NCI-H1048 (cell line): ENCODE measurements at places on chromosomes 7 and 10.

DNA sequence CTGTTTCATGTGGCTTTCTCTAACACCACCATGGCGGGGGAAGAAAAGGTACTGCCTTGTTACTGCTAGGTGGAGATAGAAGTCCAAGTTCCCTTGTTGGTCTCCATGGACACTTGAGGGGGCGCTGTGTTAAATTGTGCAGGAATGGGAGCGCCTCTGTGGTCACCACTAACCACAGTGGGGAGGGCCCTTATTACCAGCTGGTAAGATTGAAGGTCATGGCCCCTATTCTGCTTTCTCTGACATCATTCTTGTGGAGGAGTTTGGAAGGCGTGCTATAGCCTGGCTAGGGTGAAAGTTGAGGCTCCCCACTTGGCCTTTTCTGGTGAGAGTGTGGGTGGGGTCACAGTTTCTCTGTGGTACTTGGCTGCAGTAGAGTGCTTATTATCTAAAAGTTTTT, 14.9 kb upstream of the MXI1 start:
- no peak for DNase-seq

- no peak for DNase-seq
These were observed 232.3 kb downstream of the MAGI2 start for GRCh38 chr7:79221211-79221610.

- no peak for DNase-seq
These were observed 37.6 kb downstream of the AKR1C4 start for GRCh38 chr10:5234106-5234860.

GRCh38 chr7:109834851-109835250, 1256.1 kb upstream of the LRRN3 start:
- DNase-seq = no peak

GRCh38 chr10:21514818-21515351, 10.6 kb downstream of the SKIDA1 start:
- DNase-seq = no peak

DNA sequence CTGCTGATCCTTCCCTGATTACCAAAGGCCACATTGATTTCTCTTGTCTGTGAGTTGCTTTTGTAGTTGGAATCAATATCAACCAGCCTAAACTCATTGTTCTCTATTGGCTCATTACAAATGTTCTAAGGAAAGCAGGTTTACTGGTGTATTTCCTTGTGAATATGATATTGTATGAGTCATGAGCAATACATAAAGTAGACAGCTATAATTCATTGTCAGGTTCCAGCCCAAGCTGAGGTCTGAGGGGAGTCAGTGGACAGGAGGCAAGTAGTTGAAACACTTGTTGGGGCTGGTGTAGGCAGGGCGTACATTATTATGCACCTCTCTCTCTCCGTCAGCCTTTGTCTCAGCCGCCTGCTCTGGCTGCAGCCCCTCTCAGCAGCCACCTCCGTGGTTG, 451.7 kb downstream of the IPMK start:
- no peak for DNase-seq

DNA sequence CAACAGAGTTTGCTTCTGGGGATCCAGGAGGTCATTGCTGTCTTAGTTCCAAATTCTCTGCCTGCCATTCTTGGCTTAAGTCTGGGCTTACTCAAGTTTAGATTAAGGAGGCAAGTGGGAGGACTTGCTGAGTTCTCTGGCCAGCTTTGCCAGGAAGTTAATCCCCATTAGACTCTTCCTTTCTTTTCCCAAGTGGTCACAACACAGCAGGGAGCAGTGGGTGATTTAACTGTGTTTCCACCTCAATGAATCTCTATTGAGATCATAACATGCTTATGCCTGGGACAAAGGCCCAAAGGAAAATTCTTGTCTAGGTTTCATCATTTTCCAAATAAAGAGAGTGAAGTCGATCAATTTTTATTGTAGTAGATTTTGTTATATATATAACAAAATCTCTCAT, 1159.6 kb downstream of the SORCS3 start:
- DNase-seq = no peak

DNA sequence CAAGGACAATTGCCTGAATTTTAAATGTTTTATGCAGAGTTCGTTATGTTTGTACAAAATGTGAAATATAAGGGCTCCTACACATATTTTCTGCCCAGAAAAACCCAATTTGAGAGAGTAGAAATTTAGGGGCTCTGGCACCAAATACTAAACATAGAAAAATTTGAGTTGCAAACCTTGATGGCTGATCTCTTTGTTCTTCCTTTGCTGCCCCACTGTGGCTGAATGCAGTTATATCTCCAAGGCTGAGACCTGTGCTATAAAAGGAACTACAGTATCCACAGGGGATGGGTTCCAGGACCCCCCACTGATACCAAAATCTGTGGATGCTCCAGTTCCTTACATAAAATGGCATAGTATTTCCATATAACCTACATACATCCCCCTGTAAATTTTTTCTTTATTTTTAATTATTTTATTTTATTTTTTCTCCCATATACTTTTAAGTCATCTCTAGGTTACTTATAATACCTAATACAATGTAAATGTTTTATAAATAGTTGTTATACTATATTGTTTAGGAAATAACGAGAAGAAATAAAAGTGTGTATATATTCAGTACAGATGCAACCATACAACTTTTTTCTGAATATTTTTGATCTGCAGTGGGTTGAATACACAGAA, 22.5 kb downstream of the CFAP43 start:
- no peak for DNase-seq

- no peak for DNase-seq
These were observed 29.2 kb upstream of the KLF6 start for GRCh38 chr10:3813986-3814837.

- no peak for DNase-seq
These were observed 268.4 kb upstream of the NPVF start for GRCh38 chr7:25496476-25497368.

GRCh38 chr7:114155116-114156110, 236.6 kb upstream of the PPP1R3A start:
- DNase-seq = no peak

DNA sequence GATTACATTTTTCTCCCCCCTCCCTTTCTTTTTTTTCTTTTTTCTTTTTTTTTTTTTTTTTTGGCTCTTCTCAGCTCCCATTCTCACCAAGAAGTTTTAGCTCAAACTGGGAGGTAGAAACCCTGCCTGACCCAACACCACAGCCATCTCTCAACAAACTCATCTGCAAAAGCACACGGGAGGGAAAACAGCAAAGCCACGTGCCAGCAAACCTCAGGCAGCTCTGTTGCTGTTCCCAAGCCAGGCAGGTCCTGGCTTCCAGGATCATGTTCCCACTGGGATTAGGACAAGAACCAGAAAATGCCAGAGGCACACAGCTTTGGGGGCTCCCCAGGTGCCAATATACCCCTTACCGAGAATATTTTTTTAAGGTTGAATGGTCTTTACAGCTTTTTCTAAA, 56.7 kb downstream of the ITIH5 start:
- DNase-seq = no peak

GRCh38 chr10:120105001-120105400, 212.5 kb downstream of the SEC23IP start:
- no peak for DNase-seq

DNA sequence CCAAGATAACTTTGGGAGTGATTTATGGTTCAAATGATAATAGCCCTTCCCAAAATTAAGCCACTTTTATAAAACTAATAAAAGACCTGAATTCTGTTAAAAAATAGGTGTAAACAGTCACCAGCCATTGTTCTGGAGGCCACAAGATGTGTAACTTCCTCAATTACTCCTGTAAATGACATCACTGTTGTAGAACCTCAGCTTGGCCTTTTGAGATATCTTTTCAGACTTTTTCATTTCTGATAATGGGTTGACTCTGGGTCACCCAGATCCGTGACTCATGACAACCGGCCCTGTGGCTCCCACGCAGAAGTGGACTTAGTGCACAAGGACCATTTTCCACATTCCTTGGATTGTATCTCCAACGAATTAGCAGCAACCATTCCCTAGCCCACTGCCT, 106.6 kb downstream of the DKK1 start:
- DNase-seq = no peak

DNA sequence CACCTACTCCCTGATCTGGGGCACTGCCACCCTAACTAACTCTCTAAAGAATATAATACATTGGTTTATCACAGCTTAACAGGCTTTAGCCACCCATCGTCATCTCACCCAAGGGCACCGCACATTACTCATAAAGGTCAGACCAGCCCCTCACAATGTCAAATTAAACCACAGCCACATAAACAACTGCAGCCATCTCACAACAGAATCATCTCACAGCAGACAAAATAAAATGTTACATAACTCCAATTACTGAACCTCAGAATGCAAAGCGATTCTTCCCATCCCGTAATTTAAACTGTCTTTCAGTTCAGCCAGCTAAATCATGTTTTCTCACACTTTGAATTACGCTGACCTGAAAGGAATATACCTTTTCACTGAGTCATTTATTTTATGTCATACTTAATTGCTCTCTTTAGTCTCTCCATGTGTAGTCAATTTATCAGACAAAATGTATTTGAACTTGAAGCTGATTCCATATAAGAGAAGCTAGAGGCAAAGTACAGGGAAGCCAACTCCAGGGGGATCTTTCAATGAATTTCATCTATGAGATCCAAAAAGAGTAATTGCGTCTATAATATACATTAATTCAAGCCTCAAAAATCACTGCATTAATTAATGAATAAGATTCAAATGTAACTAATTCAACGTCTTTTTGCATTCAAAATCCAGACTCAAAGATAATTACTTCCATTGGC, 96.9 kb upstream of the NEBL start:
- no peak for DNase-seq

DNA sequence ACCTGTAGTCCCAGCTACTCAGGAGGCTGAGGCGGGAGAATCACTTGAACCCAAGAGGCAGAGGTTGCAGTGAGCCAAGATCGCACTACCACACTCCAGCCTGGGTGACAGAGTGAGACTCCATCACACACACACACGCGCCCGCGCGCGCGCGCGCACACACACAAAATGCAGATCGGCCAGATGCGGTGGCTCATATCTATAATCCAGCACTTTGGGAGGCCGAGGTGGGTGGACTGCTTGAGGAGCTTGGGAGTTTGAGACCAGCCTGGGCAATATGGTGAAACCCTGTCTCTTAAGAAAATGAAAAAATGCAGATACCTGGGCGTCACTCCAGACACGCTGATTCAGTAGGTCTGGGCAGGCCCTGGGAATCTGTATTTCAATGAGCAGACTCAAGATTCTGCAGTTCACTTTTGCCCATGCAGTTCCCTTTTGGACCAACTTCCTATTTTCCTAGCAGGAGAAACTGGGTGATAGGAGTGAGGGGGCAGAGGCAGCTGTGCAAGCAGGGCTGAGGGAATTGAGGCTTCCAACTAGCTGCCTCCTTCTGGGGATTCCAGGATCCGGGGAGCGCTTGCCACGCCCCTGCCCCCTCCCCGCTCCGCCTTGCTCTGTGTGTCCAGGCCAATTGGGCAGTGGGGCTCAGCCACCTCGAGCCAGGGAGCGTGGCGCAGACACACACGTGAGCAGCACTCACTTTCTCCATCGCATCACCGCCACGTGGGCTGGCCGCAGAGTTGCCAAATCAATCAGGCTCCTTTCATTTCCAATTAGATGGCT, 173.6 kb downstream of the SH3PXD2A start:
- no peak for DNase-seq

DNA sequence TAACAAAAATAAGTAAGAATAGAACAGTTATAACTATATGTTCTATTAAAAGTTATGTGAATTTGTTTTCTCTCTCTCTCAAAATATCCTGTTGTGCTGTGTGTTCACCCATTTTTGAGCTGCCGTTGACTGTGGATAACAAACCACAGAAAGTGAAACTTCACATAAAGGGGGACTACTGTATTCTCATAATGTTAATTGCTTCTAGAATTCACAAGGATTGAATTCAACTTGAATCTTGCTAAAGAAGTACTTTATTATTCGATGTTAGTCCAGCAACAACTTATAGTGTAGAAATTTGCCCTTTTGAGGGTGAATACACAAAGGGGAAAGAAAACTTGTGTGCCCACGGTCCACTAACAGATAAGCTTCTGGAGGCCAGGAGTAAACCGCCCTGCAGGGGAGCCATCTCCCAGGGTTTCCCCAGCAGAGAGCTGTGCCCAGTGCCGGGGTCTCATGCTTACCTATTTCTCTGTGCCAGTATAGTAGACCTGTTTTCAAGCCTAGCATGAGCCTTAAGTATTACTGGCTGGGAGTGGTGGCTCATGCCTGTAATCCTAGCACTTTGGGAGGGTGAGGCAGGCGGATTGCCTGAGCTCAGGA, 87.1 kb downstream of the KAT6B start:
- no peak for DNase-seq

DNA sequence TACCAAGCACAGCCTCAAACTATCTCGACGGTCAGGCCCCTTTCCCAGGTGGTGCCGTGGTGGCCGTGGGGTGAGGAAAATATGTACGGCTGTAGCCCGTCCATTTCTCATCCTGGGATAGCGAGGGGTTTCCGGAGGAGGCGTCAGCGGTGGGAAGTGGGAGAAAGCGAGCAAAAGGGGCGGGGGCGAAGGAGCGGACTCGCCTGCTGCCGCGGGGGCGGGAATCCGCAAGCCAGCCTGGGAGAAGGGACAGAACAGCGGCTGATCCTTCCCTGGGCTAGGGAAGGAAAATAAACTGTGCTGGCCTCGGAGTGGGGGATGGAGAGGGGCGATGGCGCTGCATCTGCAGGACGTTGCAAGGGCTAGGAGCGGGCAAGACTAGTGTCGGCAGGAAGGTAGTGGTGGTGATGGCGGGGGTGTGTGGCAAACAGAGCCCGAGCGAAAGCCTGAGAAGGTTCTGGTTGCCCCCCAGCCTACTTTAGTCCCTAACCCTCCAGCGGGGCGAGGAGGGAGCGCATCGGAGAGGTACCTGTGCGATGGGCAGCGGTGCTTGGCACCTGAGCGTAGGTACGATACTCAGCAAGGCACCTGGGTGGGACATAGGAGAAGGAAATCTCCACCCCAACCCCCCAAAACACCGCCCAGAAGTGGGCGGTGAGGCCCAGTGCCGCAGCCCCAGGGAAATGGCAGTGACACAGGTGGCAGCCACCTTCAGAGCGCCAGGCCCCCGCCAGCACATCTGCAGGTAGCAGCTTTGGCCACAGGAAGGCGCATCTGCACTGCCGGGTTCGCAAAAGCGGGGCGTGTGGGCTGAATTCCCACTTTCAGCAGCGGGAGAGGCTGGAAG, 49.9 kb upstream of the STEAP1B start:
- no peak for DNase-seq

- no peak for DNase-seq
These were observed 8.2 kb upstream of the CLDN4 start for GRCh38 chr7:73822319-73823173.

GRCh38 chr7:33774762-33775523, 130.4 kb upstream of the BMPER start:
- no peak for DNase-seq

DNA sequence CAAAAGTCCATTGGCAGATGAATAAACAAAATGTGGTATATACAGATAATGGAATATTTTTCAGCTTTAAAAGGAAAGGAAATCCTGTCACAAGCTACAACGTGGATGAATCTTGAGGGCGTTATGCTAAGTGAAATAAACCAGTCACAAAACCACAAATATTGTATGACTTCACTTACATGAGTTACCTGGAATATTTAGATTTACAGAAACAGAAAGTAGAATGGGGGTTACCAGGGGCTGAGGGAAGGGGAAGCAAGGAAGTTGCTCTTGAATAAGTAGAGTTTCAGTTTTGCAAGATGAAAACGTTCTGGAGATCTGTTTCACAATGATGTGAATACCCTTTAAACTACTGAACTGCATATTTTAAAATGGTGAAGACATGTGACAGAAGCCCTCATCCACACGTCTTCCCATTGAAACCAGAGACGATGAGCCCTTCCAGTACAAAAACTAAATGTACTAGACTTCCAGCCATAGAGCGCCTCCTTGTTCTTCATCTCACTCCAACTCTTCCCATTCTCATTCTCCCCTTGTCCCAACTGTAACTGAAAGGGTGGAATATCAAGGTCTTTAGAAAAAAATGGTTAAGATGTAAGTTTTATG, 62.4 kb downstream of the MICU1 start:
- DNase-seq = no peak

GRCh38 chr7:45036317-45036716, 36.3 kb downstream of the CCM2 start:
- no peak for DNase-seq
